ENCODE measurements at places on chromosomes 13 and 19.

- no peak for DNase-seq
Observed at GRCh38 chr19:1070931-1071791, 4.2 kb downstream of the ARHGAP45 start.

DNA sequence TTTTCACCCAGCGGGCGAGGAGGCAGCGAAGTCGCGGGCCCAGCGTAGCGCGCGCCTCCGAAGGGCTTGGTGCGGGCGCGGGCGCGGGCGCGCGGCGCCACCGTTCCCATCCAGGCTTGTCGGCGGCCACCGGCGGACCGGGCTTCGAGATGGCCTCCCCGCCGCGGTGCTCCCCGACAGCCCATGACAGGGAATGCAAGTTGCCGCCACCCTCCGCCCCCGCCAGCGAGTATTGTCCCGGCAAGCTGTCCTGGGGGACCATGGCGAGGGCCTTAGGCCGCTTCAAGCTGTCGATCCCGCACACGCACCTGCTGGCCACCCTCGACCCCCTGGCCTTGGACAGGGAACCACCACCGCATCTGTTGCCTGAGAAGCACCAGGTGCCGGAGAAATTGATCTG lies at the start of gene WDR88:
Gene WDR88 (plus strand): TSS at position 94 of the 400 bp plus-strand sequence. CDS start 56 bp downstream, at position 150.
- DNase-seq = no peak

DNA sequence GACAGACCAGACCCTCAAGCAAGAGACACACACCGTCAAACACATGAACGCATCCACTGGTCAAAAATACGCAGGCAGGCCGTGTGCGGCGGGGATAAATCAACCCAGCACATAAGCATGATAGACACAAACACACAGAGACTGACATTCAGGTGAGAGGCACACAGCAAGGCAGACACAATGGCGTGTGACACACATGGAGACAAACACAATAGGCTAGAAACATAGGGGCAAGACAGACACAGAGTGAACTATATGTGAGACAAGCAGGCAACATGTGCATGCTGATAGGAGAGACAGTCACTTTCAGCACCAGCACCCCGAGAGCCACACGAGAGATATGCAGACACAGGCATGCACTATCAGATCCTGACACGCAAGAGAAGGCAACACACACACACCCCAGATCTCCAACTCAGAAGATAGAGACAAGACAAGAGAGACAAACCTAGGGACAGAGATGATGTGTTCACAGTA lies 6.9 kb upstream of the JUNB start:
- no peak for DNase-seq

GRCh38 chr13:19345158-19345557 lies 163.5 kb upstream of the TUBA3C start:
- no peak for DNase-seq

DNA sequence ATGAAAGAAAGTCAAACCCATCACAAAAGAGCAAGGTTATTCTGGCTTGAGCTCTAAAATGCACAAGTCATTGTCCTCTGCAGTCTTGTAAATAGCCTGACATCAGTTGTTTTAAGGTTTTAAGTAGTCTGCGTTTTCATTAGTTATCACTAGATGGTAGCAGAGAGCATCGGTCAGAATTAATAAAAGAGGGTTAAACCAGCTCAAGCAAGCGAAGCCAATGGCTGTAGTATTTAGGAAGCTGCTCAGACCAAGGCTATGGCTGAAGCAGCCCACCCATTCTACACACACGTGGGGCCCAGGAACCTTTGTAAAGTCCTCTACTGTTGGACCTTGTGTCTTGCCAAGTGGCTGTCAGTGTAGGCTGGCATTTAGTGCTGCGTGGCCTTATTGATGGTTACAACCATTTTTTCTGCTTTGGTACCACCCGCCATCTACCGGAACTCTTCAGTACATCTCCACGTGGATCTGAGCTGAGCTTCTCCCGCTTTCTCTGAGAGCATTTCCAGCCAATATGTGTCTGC lies 13.3 kb upstream of the ZNF57 start:
- DNase-seq = peak; percentile 26

DNA sequence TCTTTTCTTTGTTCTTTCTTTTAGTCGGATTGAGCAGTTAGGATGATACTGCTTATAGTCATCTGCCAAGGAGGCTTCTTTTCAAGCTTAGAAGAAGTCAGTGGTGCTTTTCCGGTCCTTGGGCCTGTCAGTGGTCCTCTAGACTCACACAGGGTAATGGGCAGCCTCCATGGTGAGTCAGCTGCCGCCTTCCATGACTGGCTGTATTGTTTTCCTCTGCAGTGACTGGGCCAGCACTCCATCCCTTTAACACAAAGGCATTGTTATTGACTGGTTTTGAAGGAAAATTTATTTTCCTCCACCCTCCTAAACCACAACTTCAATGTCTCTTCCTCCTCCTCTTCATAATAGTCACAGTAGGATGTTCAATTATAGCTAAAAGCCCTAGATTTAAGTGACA lies 47.1 kb upstream of the CNMD start:
- DNase-seq = no peak

DNA sequence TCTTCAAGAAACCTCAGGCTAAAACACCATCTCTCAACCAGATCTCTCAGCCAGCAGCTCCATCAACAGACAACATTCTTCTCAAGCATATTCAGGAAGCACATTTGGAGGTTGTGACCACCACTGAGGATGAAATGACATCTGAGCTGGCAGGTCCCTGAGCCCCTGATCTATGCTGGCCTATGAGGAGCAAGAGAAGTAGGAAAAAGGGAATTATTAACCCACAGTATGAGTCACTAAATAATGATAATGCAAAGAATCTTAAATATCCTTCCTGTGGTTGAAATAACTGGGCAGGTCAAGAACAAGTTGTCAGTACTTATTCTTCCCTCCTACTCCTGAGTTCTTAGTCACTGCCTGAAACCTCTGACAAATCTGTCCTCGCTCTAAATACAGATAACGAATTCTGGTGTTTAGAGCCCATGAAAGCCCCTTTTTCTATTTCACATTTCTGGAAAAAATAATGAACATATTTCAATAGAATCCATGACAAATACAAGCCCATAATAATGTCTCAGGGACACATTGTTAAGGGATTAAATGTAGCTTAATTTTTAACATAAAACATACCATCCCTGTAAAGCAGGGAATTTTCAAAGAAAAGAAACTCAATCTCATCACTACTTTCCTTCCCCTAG lies 225.8 kb upstream of the IRS2 start:
- no peak for DNase-seq

- DNase-seq = no peak
Observed at GRCh38 chr13:76635232-76636230, 250.7 kb downstream of the KCTD12 start.

- no peak for DNase-seq
Observed at GRCh38 chr13:24748061-24748400, 15.9 kb upstream of the RNF17 start.

- no peak for DNase-seq
Observed at GRCh38 chr19:46081928-46082727, 41.3 kb upstream of the IGFL4 start.

- no peak for DNase-seq
Observed at GRCh38 chr13:109626386-109627171, 159.8 kb downstream of the IRS2 start.

DNA sequence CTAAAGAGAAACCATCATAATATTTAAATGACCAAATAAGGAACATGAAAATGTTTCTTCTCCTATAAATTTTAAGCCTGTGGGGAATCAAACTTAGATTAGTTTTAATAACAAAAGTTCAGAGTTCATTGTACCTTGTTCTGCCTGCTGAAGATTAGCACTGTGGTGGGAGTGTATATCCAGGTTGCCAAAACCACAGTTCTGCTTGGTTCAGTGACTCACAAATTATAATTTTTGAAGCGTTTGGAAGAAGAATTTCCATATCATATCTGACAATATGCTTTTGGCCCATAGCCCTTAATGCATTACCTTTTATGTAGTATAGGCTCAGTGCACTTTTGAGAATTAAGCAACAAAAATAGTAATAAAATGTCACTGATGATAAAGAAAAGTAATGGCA lies 545.2 kb downstream of the GPC6 start:
- no peak for DNase-seq

- DNase-seq = no peak
Observed at GRCh38 chr13:51370116-51370515, 30.6 kb downstream of the SERPINE3 start.

DNA sequence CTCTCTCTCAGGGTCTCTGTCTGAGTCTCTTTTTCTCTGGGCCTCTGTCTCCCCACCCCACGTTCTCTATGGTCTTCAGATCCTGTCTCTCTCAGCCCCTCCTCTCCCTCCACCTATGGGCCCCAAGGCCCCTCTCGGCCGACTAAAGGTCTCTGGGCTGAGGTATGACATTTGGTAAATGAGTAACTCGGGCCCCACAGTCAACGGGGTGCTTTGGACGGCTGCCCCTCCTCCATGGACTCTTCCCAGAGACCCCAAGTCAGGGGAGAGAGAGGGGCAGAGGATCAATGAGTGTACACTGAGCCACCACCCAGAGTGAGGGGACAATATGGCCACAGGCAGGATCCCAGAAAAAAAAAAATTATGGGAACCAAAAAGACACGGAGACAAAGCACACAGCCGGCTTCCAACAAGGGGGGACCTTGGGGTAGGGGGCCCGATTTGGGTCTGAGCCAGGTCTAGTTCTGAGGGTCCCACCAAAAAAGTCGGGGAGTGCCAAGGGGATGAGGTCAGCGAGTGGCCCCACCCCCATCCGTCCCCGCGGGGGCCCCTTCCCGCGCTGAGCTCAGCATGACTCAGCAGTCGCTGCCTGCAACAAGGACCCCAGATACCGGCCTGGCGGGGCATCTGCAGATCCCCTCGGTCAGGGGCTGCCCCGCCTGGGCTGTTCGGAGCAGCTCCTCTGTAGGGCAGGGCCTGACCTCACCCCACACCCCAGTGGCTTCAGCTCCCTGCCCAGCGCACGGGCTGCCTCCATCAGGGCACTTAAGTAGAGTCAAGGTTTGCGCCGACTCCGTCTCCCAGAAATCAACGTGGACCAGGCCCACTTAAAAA lies 1.5 kb upstream of the FTL start:
- no peak for DNase-seq

- DNase-seq = no peak
Observed at GRCh38 chr19:35959040-35959967, 23.1 kb downstream of the LRFN3 start.

DNA sequence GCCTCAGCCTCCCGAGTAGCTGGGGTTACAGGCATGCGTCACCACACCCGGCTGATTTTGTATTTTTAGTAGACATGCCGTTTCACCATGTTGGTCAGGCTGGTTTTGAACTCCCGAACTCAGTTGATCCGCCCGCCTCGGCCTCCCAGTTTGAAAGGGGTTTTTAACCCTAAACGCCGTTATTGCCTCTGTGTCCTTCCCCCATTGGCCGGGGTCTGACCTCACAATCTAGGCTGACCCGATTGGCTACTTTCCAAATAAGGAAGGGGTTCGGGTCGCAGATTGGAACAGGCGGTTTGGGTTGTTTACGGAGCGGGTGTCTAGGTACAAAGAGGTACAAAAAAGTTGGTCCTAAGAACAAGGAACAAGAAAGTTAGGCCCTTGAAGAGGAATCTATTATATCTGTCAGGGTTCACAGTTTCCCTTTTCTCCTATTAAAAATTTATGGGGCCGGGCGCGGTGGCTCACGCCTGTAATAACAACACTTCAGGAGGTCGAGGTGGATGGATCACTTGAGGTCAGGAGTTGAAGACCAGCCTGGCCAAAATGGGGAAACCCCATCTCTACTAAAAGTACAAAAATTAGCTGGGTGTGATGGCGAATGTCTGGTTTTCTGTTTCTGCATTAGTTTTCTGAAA lies 1.0 kb downstream of the ZNF253 start:
- no peak for DNase-seq

- no peak for DNase-seq
Observed at GRCh38 chr19:41548954-41549688, 26.8 kb upstream of the CEACAM21 start.

DNA sequence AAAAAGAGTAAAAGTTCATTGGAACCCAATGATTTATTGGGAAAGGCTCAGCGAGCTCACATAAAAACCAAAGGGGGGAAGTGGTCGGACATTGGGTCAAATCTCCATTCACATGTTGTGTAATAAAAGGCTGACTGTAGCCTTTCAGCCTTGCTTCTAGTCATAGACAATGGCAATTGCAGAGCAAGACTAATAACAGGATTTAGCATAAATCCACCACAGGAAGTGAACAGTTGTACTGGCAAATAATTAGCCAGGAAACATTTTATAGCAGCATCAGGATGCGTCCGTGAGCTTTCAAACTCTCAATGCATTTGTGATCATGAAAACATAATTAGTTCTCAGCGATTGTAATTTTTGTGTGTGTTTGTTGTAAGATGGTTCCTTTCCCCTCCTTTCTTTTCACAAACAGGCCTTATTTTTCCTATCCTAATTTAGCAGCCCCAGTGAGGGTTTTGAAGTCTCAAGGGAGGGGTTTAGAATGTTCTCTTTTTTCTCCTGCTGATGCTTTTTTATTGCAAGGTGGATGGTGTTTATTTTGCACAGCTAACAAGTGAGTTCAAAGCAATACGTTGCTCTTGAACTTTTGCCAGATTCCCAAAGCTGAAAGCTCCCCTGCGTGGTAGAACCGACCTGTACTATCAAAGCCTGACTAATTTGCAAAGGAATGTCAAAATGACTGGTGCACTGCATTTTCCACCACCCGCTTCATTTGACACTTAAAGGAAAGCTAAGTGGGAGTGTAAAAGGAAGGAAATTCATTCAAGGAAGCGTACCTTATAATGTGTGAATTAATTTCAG lies 105.6 kb downstream of the SPRY2 start:
- no peak for DNase-seq

DNA sequence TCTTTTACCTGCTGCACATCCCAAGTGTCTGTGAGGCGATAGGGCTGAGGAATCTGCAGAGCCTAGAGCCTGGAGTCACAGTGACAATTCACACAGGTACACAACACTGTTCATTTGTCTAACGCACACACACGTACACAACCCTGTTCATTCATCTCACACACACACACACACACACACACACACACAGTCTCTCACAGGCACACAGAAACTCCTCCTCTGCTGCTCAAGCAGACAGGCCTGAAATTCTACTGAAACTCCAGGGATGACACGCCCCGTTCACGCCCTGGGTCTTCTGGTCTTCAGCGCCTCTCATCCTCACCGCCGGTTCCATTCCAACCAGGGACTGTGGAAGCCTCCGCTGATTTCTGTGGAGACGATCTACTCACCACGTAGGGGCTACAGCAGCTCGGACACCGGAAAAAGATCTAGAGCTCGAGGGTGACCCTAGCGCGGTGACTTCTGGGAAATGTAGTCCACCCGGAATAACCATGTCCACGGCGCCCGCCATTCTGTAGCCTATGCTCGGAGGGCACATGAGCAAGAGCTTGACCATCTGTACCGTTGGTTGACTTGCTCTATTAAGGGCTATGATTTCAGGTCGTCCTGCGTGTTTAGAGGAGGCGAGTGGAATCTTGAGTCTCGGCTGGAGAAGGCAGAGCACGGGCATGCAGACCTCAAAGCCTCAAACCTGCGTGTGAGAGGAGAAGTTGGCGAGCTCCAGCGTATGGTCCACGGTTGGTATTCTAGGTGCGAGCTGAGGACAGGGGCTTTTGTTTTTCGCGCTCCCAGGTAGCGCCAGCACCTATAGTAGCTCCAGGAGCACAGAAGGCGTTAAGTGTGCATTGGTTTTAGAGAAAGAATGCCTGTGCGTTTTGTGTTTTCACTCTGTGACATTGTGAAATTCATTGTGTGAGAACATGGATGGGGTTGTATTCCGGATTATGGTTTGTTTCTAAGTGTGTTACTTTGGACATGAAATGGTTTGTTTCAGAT lies 33.4 kb downstream of the ZNF45 start:
- DNase-seq = peak; percentile 53

- peak; percentile 79 for DNase-seq
Observed at GRCh38 chr19:56538254-56538760, 441 bp upstream of the ZFP28 start.
